Aorta (tissue), 5 donors: ENCODE measurements at places on chromosomes 2 and 18. TPM values are rescaled to one million over a fixed set of nuclear protein-coding genes. Genes with fewer than 3 reads are reported as not detected.

- H3K4me1 ChIP-seq, result no peaks in the 10 kb centered on the region
- H3K36me3 ChIP-seq, result no peaks in the 10 kb centered on the region
- no peak overlapping the region for H3K4me3 ChIP-seq
- H3K27me3 ChIP-seq, result no peaks in the 10 kb centered on the region
- peak; percentile 78 for DNase-seq
Observed at GRCh38 chr2:42102024-42102590, 54.3 kb downstream of the PKDCC start.

GRCh38 chr2:122988395-122989221 is 1036.5 kb upstream of the CNTNAP5 start:
- H3K4me1 ChIP-seq, result no peaks in the 10 kb centered on the region
- no peak overlapping the region for H3K27ac ChIP-seq
- H3K4me3 ChIP-seq, result no peak overlapping the region
- no peak for DNase-seq
- no peaks in the 10 kb centered on the region for H3K36me3 ChIP-seq
- no peaks in the 10 kb centered on the region for H3K27me3 ChIP-seq

DNA sequence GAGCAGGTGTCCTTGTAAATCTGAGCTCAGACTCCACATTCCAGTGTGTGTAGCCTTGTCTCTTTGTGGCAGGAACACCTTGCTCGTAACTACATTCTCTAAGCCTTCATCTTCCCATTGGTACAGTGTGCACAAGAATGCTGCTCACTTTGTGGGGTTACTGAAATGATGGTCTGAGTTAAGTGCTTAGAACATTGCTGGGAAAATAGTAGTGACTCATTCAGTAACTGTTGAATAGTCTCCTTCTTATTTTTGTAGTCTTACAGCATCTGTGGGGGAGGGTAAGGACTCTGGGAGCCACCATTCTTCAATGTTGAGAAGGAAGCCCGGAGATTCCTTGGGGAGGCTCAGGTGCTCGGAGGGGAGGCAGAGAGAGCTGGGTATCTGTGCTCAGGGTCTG is 236.0 kb upstream of the HDAC4 start:
- H3K36me3 ChIP-seq, result no peaks in the 10 kb centered on the region
- H3K27me3 ChIP-seq, result no peaks in the 10 kb centered on the region
- no peaks in the 10 kb centered on the region for H3K4me1 ChIP-seq

GRCh38 chr18:6757931-6758330 is 28.4 kb downstream of the ARHGAP28 start:
- no peak overlapping the region for H3K4me3 ChIP-seq
- no peak for DNase-seq
- H3K27me3 ChIP-seq, result no peaks in the 10 kb centered on the region

GRCh38 chr2:11458753-11459152 is 7.2 kb downstream of the E2F6 start:
- peaks cover 4% of the 10 kb centered on the region for H3K4me1 ChIP-seq
- H3K4me3 ChIP-seq, result no peak overlapping the region
- H3K27ac ChIP-seq, result no peak overlapping the region
- DNase-seq, result no peak
- no peaks in the 10 kb centered on the region for H3K36me3 ChIP-seq

GRCh38 chr18:49842656-49843055 is 29.3 kb upstream of the ACAA2 start:
- H3K36me3 ChIP-seq, result peaks cover 3% of the 10 kb centered on the region
- no peak for DNase-seq
- no peaks in the 10 kb centered on the region for H3K4me1 ChIP-seq
- no peak overlapping the region for H3K27ac ChIP-seq
- H3K4me3 ChIP-seq, result no peak overlapping the region
- no peaks in the 10 kb centered on the region for H3K27me3 ChIP-seq

- no peak overlapping the region for H3K4me3 ChIP-seq
- no peak for DNase-seq
- H3K27ac ChIP-seq, result no peak overlapping the region
- no peaks in the 10 kb centered on the region for H3K36me3 ChIP-seq
- H3K27me3 ChIP-seq, result no peaks in the 10 kb centered on the region
Observed at GRCh38 chr2:24382363-24383073, 22.2 kb upstream of the ITSN2 start.

- no peak for DNase-seq
- H3K4me1 ChIP-seq, result no peaks in the 10 kb centered on the region
- H3K27ac ChIP-seq, result no peak overlapping the region
- no peak overlapping the region for H3K4me3 ChIP-seq
Observed at GRCh38 chr2:72204786-72205503, 57.3 kb upstream of the CYP26B1 start.

GRCh38 chr18:49861659-49862058 is 48.3 kb upstream of the ACAA2 start:
- no peaks in the 10 kb centered on the region for H3K4me1 ChIP-seq
- H3K27ac ChIP-seq, result no peak overlapping the region
- no peaks in the 10 kb centered on the region for H3K27me3 ChIP-seq
- H3K4me3 ChIP-seq, result no peak overlapping the region
- H3K36me3 ChIP-seq, result no peaks in the 10 kb centered on the region

- H3K36me3 ChIP-seq, result no peaks in the 10 kb centered on the region
- H3K4me3 ChIP-seq, result no peak overlapping the region
- H3K27me3 ChIP-seq, result no peaks in the 10 kb centered on the region
- DNase-seq, result no peak
Observed at GRCh38 chr2:6793371-6793770, 72.3 kb downstream of the CMPK2 start.

DNA sequence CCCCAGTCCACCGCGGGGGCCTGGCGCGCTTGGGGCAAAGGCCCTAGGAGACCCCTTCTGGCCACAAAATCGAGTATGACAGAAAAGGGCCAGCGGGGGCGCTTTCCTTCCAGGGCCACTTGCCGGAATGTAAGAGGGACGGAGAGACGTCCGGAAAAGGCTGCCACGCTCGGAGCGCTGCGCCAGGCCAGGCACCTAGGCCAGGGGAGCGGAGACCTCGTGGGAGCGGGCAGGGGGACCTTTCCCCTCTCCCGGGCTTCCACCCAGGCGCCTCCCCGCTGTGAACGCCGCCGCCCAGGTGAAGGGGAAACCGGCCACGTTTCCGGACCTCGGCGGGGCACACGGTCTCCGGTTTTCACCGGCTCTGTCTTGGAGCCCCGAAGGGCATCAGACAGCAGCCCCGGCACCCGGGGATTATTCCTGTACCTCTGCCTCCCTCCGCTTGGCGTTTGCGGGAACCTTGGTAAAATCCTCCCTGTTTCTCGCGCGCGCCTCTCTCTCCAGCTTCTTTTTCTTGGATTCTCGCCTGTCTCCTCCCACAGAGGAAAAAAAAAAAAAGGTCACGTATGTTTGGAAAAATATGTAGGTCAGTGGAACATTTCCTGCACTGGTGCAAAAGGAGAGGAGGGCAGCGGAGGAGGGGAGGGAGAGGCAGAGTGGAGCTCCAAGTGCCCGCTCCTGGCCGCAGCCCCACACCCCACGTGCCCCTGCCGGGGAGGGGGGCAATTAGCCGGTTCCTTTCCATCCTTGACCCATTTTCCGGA is 1.2 kb upstream of the NPAS2 start:
- no peaks in the 10 kb centered on the region for H3K27me3 ChIP-seq
- H3K4me3 ChIP-seq, result peak overlapping the region; percentile 86
- peak; percentile 90 for DNase-seq
- peak overlapping the region; percentile 83 for H3K27ac ChIP-seq
- no peaks in the 10 kb centered on the region for H3K36me3 ChIP-seq

GRCh38 chr2:24077879-24078278 is 1.8 kb upstream of the SF3B6 start:
- no peaks in the 10 kb centered on the region for H3K4me1 ChIP-seq
- peak overlapping the region; percentile 90 for H3K27ac ChIP-seq
- no peak for DNase-seq
- H3K36me3 ChIP-seq, result no peaks in the 10 kb centered on the region
- no peak overlapping the region for H3K4me3 ChIP-seq
- H3K27me3 ChIP-seq, result no peaks in the 10 kb centered on the region

DNA sequence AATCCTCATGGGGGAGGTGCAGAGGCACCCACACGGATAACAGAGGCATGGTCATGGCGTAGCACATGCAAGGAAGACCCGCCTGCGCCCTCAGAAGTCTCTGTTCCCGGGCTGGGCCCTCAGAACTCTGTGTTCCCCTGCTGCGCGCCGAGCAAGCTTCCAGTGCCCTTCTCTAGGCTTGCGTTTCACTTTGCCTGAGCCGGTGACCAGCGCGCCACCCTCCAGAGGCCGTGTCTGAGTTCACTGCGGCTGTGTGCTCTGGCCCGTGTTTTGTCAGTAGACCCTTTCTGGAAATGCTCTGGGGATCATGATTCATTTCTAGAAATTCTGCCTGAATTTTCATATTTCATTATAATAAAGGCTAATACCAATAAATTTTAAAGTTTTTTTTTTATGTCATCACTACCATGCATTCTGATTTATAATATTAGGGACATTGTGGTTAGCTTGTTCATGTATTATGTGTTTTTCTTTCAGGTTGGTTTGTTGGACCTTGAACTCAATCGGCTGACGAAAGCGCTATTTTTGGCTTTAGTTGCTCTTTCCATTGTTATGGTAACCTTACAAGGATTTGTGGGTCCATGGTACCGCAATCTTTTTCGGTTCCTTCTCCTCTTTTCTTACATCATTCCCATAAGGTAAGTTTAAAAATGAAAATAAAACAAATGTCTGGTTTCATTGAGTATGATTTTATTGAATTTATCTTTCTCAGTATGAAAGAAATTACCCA is 142.7 kb upstream of the NFATC1 start:
- H3K4me1 ChIP-seq, result no peaks in the 10 kb centered on the region
- H3K36me3 ChIP-seq, result no peaks in the 10 kb centered on the region
- H3K4me3 ChIP-seq, result no peak overlapping the region
- peak; percentile 55 for DNase-seq
- H3K27me3 ChIP-seq, result no peaks in the 10 kb centered on the region

- no peak overlapping the region for H3K27ac ChIP-seq
- no peak overlapping the region for H3K4me3 ChIP-seq
- H3K36me3 ChIP-seq, result no peaks in the 10 kb centered on the region
- DNase-seq, result no peak
- H3K4me1 ChIP-seq, result no peaks in the 10 kb centered on the region
Observed at GRCh38 chr18:42936289-42936688, 179.2 kb downstream of the RIT2 start.

Gene ATF2
- total RNA-seq, result 60.4 TPM

Gene PNO1
- 12.2 TPM for total RNA-seq

Gene HOXD1
- total RNA-seq, result 2.2 TPM

Gene PTPRN
- 0.39 TPM for total RNA-seq

Gene ASTL
- 0.57 TPM for total RNA-seq
